ENCODE measurements at places on chromosomes 3 and 15. TPM values are rescaled to one million over a fixed set of nuclear protein-coding genes. Genes with fewer than 3 reads are reported as not detected.

GRCh38 chr15:64536244-64536836, 76.0 kb downstream of the ZNF609 start:
- peak; percentile 91 for DNase-seq

DNA sequence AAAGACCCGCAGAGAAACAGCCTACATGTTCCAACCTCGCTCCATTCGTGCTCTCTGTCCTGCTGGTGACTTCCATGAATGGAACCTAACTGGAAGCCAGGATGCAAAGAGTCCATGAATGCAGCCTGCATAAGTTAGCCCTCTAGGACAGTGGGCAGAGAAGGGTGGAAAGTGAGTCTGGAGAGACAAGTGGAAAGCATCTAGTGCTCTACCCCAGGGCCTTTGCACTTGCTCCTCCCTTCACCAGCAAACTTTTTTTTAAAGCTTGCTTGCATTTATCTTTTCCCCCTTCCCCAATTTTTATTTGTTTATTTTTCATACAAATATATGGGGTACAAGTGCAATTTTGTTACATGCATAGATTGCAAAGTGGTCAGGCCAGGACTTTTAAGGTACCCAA, 7.9 kb upstream of the CYP1A1 start:
- DNase-seq, result no peak

DNA sequence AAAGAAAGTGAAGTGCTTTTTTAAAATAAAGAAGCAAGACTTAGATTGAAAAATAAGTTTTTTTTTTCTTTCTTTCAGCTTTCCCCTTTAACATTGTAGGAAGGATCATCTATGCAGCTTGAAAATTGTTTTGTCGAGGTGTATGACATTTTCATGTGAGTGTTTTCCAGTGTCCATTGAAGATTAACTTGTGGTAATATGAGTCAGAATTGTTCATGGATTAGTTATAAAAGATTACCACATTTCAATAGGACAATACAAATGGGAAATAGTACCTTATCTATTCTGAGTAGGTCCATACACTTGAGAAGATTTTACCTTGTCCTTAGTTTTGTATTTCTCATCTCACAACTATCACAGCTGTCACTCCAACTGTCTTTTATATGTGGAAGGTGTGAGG, 1234.7 kb downstream of the NSUN3 start:
- DNase-seq, result no peak

DNA sequence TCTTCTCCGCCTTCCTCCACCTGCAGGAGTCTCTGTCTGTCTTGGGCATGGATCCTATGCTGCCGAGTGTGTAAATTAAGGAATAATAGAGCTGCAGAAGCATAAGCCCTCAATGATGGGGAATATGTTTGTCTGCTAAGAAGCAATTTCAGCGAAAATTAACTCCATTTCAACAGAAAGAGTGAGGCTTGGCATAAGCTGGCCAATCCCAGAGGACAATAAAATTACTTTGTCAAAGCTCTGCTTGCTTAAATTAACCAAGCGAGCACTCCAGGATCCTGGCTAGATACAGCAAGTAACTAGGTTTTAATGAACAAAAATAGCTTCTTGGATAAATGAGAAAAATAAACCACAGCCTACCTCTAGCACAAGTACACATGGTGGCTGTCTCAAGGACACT, 33.5 kb upstream of the PRR20G start:
- DNase-seq, result no peak

Gene KY
- total RNA-seq, result not detected

Gene CPEB1
- total RNA-seq, result not detected

Gene TERC
- total RNA-seq, result 10.0 TPM

Gene TMCO5A
- not detected for total RNA-seq

Data from endothelial cell of umbilical vein (primary cell).